ENCODE measurements at places on chromosomes 4 and X.

- no peak for DNase-seq
Observed at GRCh38 chrX:13597874-13598273, 28.5 kb downstream of the EGFL6 start.

- no peak for DNase-seq
Observed at GRCh38 chr4:124307143-124307542, 405.4 kb downstream of the ANKRD50 start.

GRCh38 chr4:117949621-117950020 lies 84.7 kb upstream of the NDST3 start:
- DNase-seq = no peak

DNA sequence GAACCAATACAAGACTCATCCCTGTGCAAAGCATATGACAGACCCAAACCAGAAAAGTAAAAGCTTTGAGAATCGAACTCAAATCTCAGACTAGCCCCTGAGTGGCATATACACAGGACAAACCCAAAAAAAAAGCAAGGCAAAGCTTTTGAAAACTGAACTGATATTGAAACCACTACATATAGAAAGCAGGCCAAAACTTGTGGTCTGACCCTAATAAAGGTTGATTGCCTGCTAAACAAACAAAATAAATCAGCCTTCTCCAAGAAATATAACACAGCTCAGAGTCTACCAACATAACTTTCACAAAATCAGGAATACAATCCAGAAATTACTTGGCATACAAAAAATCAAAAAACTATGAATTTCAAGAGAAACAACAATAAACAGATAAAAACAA lies 40.3 kb downstream of the LRBA start:
- no peak for DNase-seq

DNA sequence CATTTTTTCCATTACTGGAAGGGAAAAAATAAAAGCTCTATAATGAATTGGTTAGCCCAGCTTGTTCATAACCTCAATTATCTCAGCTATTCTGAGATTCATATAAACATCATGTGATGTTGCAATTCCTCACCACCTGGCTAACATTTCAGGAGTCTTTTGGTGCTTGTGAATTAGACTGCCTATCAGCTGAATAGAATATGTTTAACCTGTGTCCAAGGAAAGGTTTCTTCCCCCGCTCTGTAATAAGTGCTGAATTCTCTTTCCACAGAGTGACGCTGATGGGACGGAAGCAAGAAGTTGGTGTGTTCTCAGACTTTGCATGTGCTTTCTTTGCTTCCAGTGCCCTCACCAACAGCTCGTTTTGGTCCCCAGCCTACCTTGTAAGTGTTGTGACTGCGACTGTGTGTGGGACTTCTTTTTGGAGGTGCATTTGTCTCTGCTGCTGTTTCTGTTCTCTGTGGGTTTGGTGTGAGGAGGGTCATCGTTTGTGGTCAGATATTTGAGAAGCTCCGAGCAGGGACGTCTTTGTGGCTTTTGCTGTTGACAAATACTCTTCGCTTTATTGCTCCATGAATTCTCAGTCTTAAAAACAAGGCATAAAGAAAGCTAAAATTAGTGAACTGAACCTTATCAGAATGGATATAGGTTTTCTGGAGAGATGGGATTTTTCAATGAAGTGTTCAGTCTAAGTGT lies 61.7 kb downstream of the PPARGC1A start:
- DNase-seq = no peak

DNA sequence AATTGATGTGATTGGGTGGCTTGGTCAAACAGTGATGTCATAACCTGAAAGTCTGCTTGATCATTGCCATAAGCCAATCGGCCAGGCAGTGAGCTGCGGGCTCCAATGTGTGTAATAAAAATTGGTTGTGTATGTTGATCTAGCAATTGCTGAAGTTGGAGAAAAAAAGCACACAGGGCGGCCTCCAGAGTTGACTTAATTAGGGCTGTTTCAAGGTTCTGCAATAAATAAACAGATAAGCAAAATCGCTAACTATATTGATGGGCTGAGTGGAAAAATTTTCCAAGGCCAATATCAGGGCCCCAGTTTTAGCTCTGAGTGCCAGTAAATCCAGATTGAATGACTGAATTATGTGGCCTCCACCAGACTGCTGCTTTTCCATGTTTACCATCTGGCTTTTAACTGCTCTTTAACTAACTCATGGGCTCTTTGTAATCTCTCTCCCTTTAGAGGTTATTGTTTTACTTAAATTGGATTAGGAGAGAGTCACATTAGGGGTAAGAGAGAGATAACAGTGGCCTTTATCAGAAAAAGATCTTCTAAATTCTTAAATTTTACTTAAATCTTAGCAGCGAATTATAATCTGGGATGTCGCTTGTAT lies 160.6 kb upstream of the WDFY3 start:
- no peak for DNase-seq

- no peak for DNase-seq
Observed at GRCh38 chrX:12997906-12998687, 23.2 kb downstream of the TMSB4X start.

DNA sequence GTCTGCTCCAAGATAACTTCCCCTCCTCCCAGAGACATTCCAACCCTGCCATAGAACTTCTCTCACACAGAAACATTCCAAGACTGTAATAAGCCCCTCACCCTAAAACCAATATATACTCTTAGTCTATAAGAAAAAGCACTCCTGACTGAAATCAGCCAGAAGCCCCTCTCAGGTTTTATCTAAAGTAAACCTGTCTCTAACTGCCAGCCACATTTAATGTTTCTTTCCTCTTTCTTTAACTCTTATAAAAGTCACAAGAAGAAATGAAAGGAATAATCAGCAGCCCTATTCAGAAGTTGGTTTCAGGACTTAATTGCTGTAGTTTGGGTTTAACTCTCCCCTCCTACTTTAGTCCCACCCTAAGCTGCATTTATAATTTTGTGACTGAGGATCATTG lies 165.0 kb upstream of the ZCCHC13 start:
- DNase-seq = no peak

DNA sequence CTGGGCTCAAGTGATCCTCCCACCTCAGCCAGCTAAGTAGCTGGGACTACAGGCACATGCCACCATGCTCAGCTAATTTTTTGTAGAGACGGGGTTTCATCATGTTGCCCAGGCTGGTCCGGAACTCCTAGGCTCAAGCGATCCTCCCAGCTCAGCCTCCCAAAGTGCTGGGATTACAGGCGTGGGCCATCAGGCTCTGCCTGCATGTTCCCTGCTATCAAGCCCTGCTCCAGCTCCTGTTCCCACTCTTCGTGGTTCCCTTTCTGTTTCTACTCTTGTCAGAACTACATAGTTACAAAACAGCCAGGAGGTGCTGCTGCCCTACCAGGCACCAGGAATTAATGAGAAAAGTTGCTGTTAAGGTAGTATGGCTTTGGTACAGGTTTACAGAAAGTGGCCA lies 8.7 kb downstream of the TIMP1 start:
- DNase-seq = no peak

- DNase-seq = no peak
Observed at GRCh38 chrX:12977761-12978204, 2.9 kb downstream of the TMSB4X start.

DNA sequence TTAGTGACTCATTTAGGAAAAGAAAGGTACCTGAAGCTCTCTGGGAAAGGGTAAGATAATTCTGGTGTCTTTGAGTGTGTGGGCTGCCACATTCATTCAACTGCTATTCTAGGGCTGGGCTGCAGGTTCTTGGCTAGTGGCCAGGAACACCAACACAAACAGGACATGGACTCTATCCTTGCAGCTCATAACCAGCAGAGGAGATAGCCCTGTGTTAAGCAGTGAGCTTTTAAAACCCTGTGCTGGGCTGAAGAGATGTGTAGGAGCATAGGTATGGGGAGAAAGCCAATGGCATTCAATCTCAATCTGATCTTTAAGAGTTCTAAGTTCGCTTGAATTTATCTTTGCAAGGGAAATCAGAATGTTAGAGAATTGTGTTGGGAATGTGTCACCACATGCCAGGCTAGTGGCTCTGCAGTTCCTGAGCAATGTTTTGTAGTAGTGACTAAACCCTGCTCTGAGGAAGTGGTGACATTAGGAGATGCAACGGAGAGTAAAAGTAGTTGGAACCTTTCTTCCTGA lies 39.2 kb downstream of the SGMS2 start:
- DNase-seq = no peak

DNA sequence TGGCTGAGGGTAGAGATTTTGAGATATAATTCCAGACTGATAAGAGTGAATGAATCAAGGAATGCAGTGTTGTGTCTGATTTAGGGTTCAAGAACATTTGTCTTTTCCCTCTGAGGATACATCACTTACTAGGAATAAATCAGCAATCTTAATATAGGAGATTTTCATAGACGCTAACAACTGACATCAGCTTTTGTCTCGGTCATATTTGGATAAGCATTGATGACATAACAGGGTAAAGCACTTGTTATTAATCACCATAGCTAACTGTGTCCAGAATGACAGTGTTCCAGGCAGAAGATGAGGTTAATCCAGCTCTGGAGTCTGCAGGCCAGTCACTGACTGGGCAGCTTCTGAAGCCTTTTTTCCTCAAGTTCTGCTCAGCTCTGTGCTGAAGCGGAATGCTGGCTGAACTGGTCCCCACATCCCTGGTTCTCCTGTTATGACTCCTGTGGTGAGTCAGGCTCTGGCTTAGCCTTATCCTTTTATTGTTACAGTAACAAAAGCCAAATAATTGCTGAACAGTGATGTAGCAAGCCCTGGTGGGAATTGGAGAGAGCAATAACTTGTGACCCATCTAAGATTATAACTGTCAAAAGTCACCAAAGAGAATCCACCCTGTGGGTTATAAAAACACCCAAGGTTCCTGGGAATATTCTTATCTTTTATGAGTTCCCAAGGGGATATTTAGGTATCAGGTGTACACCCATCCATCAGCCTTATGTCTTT lies 41.8 kb downstream of the FNIP2 start:
- DNase-seq = no peak

DNA sequence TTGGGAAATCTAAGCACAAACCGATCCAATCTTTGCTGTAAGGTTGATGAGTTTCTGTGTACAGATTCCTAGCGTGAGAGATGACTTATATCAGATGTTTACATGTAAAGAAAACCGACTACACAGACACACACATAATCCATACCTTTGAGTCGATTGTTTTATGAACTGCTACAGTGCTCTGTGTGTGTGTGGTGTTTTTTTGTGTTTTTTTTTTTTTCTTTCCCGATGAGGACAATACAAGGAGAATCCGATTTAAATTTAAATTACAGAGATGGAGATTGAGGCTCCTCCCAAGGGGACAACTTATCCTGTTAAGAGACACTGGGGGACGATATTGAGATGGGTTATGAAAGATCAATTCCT lies 461 bp upstream of the SLC9A6 start:
- no peak for DNase-seq

- no peak for DNase-seq
Observed at GRCh38 chr4:2256156-2256731, 5.7 kb downstream of the MXD4 start.

- no peak for DNase-seq
Observed at GRCh38 chr4:155600244-155600643, 66.4 kb upstream of the GUCY1A1 start.

- DNase-seq = no peak
Observed at GRCh38 chrX:11180571-11180970, 69.4 kb downstream of the HCCS start.

DNA sequence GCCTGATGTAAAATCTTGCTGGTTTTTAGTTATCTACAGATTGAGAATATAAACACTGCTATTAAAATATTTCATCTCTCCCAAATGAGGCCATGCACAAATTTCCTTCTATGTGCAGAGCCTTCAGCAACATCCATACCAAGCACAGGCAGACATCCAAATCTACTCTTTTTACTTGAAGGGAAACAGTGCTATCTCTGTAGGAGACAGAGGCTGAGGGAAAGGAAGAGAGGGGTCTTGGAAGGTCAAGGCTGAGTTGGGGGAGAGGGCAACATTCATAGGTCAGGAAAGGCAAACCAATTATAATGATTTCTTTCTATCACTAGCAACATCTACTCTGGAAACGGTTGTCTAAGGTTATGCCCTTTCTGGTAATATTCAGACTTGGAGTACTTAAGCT lies 240.2 kb downstream of the CBR4 start:
- DNase-seq = no peak

- DNase-seq = no peak
Observed at GRCh38 chr4:173014113-173014558, 154.5 kb upstream of the GALNT7 start.

DNA sequence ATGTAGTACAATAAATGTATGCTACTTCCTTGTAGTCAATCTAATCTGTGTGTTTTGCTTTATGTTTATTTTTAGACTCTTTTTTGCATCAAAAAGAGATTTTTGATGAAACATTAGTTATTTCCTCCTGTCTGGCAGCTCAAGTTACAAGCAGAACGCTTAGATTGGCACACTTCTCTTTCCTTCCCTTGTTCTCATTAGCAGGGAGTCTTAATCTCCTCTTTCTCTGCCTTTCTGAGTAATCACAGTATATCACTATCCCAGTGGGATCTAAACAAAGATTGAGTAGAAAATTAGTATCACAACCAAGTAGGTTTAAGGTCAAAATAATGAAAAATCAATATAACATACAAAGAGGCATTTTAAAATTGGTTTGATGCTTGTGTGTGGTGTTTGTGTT lies 1192.6 kb downstream of the C4orf33 start:
- DNase-seq = no peak

GRCh38 chrX:130770615-130771014 lies 132.4 kb downstream of the ENOX2 start:
- no peak for DNase-seq

DNA sequence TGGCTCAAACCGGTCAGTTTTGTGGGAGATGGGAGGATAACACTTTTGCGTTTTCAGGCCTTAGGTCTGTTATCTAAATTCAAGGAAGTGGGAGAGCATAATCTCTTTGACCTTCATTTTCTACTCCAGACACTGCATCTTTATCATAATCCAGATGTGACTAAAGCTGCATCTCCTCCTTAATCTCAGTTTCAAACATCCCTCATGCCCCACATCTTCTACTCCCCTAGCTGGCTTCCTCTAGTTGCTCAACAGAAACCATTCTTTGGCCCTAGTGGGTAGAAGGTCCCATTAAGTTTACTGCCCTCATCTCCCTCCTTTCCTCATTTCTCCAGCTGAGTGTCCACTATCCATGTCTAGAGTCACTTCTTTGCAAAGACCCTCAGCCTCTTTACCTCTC lies 18.8 kb upstream of the RASL11B start:
- DNase-seq = no peak

DNA sequence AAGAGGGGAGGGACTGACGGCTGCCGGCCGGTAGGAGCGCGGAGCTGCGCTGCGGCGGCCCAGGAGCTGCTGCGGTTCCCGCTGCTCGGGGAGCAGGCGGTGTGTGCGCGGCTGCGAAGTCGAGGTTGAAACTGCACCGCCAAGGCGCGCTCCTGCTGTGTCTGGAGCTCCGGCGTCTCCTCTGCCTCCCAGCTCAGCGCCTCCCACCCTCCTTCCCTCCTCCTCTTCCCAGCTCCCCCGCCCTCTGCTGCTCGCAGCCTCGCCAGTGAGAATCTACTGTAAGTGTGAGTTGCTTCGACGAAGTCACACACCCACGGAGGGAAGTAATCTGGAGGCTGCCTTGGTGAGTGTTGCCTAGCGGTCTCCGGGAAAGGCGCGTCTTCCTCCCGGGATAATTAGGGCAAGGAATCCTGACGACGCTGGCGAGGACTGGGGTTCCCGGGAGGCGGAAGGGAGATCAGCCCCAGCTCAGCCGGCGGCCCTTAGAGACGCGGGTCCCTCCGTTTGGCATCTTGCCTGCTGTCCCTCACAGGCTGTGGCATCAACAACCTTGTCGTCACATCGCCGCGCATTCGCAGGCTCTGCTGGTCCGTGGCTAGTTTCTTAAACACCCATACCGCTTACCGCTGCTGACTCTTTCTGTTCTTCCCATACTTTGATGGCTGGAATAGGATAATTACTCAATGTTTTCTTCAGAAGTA lies at the start of gene EPHA5:
Gene EPHA5 (minus strand): TSS at position 159 of the 701 bp plus-strand sequence. CDS start 747 bp downstream, outside the sequence.
- no peak for DNase-seq
